ENCODE measurements at places on chromosomes 13 and 19.

DNA sequence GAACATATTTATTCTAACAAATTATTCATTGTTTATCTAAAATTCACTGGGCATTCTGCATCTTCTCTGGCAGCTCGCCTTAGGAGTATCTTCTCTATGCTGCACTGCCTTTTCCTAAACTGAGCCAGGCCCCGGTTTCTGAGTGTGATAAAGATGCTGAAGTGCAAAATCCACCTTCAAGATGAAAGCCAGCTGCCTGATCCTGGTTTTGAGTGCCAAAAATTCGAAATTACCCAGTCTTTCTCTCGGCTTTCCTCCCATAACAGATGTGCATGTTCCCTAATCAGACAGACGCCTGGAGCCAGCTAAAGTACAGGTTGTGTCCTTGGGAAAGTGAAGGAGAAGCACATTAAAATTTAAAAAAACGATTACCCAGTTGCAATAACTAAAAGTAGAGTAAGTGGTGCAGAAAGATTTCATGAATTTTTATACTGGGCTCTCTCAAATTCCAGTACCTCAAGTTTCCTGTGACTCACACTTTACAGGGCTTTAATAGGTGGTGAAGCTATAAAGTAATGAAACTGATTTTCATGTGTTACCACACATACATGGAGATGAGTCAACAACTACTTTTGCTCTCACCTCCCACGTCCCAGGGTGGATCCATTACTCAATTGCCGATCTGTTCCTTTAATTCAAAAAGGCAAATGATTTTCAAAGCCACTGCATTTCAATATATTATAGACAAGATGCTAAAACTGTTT is 65.0 kb upstream of the GTF2F2 start:
- no peak for DNase-seq

DNA sequence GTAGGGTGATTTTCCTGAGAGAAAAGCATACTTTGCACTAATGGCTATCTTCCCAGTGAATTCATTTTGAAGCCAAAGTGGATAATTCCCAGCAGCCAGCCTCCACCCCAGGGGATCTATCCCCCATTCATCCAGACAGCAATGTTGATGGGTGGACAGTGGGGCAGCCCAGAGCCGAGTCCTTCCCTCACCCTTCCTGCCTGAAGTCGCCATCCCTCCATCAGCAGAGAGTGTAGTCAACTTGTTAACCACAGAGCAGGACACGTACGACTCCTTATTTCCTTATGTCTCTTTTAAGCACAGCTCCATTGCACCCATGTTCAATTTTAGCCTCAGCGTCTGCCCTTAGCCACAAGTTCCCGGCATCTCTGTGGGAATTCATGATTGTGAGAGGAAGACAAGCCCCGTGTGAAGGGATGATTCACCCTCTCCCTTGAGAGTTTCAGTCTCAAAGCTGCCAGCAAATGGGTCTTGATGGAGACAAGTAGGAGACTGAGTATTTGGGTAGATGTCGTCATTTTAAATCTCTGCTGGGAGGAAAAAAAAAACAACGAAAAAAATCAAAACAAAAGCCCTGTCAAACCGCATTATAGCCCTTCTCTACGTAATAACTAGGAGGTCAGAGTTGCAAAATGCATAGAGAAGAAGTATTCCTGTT is 58.3 kb upstream of the MEDAG start:
- DNase-seq, result no peak

GRCh38 chr19:39446365-39447084 is 1.1 kb downstream of the SUPT5H start:
- DNase-seq, result no peak

DNA sequence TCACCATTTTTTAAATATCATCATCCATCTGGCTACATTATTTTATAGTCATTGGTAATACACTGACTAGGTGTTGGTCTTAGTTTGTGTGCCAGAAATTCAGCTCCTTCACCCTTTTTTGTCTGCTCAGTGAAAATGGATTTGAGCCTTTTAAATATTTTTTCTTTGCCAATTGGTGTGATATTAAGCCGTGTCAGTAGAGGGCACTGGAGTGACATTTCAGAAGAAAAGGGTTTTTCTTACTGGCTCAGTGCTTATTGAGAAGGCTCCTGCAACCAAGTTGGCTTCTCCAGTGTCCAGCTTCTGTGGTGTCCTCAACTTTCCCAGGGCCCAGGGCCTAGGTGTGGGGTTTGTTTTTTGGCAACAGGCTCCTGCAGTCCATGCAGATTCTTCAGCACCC is 546.6 kb downstream of the DACH1 start:
- no peak for DNase-seq

DNA sequence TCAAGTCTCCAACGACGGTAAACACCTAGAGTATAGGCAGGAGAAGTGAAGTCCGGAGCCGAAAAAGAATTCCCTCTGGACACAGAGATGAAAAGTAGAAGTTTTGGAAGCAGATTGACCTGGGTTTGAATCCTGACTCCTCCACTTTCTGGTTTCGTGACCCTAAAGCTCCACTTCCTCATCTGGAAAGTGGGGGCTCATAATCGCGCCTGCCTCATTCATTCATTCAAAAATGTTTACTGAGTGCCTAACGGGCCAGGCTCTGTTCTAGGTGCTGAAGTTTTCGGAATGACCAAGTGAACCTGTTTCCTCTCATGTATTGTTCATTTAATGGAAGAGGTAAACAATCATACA is 7.1 kb upstream of the EML2 start:
- no peak for DNase-seq

DNA sequence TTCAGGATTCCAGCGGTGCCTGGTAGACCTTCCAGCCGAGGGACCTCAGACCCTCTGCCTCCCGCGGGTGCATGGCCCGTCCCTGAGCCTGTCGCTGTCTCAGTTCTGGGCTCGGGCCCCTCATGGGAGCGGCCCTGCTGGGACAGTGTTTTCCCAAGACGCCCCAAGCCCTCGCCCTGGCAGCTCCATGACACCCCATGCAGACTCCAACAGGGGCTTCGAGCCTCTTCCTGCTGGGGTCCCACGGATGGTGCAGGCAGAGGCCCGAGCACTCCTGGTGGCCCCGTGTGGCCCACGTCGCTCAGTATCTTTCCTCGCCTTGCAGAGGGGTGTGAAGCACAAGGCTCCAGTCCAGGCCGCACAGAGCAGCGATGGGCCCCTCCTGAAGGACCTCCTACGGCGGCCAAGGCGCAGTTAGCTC is 88.8 kb upstream of the MCF2L start:
- DNase-seq, result no peak

DNA sequence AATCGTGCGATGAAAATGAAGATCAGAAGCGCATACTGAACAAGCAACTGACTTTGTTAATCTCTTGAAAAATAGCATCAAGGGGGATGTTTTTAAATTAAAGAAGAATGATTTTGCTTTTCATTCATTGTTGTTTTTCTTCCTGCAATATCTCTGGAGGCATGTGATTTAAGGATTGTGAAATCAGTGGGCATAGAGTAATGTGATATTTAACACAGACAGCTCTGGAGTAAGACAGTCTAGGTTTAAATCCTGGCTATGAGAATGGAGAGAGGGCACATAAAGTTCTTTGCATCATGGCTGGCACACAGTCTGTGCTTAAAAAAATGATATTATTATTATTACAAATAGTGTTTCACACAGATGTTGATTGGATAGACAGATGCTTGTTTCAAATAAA is 243.1 kb upstream of the NBEA start:
- DNase-seq, result no peak

GRCh38 chr19:19022380-19022961 is 10.8 kb downstream of the SUGP2 start:
- DNase-seq, result no peak

DNA sequence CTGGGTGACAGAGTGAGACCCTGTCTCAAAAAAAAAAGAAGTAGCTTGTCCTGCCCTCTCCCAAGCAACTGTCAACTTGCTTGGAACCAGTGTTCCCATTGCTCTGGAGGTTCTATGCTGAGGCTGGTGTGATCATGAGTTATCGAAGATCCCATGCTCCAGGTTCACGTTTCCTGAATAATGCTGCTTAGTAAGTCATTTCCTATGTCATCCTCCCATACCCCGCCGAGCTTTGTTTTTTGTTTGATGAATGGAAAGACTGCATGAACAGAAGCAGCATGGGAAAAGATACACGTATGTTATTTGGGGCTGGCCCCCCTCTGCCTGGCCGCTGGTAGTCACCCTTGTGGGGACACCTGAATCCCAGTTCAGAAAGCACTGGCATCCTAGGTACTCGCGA is 11.3 kb downstream of the SLC25A42 start:
- DNase-seq, result no peak

DNA sequence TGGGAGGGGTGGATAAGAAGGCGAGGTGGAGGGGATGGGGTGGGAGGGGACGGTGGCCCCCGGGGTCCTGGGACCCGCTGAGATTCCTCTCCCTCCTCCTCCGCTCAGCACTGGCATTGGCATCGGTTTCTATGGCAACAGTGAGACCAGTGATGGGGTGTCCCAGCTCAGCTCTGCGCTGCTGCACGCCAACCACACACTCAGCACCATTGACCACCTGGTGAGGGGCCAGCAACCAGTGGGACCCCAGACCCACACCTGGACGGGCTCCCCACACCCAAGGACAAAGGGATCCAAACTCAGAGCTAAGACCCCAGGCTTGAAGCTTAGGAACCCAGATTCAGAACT is 5.9 kb downstream of the TTYH1 start:
- DNase-seq, result no peak

- no peak for DNase-seq
These were observed 53.2 kb downstream of the COMP start for GRCh38 chr19:18737954-18738351.

GRCh38 chr19:43780706-43781525 is at the start of gene KCNN4:
TSS of gene KCNN4 (minus strand) at chr19:43780973. CDS start at chr19:43780861, 112 bp downstream.
- DNase-seq, result no peak

GRCh38 chr13:36352350-36352749 is 6.2 kb upstream of the SPART start:
- no peak for DNase-seq

GRCh38 chr13:46595885-46596275 is 42.9 kb downstream of the LRCH1 start:
- DNase-seq, result no peak

DNA sequence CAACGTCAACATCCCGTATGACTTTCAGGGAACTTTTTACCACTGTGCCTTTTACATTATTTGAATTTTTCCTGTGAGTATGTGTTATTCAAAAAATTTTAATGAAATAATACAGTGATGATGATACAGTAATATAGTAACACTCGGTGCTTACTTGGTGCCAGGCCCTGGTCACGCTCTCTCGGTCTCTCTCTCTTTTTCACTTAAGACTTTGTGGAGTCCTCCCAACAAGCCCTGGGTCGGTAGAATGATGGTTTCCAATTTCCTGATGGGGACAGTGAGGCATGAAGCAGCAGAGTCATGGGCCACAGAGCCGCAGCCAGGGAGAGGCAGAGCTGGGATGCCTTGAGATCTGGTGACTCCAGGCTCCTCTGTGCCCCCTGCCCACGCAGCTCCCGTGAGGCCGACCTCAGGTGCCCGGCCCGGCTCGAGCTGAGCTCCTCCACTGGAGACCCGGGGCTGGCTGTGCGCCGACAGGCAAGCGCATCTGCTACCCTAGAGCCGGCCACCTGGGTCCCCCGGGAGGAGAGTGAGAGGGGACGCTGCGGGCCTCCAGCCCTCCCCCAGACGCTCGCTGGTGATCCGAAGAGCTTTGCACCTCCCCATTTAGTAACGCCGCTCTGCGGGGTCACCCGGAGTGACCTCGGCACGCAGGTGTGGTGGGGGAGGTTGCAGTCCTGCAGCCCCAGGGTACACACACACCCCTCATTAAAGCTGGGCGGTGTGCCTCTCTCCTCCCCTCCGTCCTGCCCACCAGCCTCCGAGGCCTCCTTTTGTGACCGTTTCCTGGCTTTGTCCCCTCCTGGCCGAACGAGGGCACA is 4.4 kb upstream of the SBK3 start:
- no peak for DNase-seq

- peak; percentile 81 for DNase-seq
These were observed at the start of gene ZNF30 for GRCh38 chr19:34926685-34927375. TSS of gene ZNF30 (plus strand) at chr19:34926903. CDS start at chr19:34929948, 3,045 bp downstream.

DNA sequence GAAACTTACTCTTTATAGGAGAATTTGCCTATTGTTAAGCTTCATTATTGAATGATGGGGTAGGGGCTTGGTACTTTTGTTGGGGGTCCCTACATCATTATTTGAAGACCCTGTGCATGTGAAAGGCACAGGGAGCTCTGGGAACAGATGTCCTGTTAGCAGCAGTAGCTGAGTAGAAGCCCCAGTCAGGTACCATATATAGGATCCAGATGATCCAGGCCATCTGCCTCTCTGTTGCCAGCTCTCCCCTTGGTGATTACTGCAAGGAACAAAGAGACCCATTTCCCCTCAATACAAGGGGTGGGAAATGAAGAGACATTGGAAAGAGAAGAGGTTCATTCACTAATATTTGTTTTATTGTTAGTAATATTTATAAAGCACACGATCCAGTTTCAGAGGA is 4.4 kb upstream of the MTMR6 start:
- no peak for DNase-seq

GRCh38 chr13:75478659-75479058 is 3.3 kb downstream of the TBC1D4 start:
- no peak for DNase-seq

- DNase-seq, result no peak
These were observed 99.2 kb downstream of the GNG7 start for GRCh38 chr19:2603334-2603733.

DNA sequence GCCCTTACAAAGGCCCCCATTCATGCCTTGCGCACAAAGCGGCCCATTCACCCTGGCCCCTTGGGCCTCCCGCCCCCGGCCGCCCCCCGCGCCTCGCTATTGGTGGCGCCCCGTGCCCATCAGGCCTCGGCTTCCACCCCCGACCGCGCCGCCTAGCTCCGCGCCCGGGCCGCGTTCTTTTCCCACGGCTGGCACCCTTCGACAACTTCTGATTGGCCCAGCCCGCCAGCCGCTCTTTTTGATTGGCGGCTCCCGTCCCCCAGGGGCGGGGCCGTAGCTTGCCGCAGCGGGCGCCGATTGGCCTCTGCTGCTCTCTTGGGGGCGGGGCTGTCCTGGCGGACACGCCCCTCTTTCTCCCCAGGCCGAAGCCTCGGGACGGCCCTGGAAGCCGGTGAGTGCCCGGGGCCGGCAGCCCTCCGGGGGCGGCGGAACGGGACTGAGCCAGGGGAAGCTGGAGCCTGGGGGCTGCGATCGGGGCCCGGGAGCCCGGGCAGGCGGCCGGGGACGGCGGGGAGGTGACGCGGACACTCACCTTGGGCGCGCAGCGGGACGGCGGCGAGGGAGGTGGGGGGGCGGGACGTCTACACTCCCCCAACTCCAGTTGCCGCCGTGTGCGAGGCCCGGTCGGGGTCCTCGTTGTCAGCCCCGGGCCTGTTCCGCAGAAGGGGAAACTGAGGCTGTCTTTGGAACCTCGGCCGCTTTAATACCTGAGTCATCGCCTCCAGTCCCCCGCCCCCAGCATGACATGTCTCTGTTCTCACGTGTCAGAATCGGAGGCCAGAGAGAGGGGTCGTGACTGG is at the start of gene MYH14:
Gene MYH14, plus strand, starts transcription at position 342 of the 800 bp plus-strand sequence. CDS start 6,744 bp downstream, outside the sequence.
- DNase-seq, result peak; percentile 93
